ENCODE measurements at places on chromosomes 3 and 15.
A peak's percentile ranks its signal among the peaks of the same experiment; 100 is the strongest.

GRCh38 chr3:61750766-61751165 lies 189.4 kb downstream of the PTPRG start:
- no peak for DNase-seq

GRCh38 chr3:176376531-176376930 lies 820.8 kb downstream of the TBL1XR1 start:
- DNase-seq = peak; percentile 55

- DNase-seq = no peak
Observed at GRCh38 chr3:125470671-125471070, 49.3 kb downstream of the SNX4 start.

- DNase-seq = peak; percentile 69
Observed at GRCh38 chr15:56052395-56053045, 59.1 kb upstream of the NEDD4 start.

DNA sequence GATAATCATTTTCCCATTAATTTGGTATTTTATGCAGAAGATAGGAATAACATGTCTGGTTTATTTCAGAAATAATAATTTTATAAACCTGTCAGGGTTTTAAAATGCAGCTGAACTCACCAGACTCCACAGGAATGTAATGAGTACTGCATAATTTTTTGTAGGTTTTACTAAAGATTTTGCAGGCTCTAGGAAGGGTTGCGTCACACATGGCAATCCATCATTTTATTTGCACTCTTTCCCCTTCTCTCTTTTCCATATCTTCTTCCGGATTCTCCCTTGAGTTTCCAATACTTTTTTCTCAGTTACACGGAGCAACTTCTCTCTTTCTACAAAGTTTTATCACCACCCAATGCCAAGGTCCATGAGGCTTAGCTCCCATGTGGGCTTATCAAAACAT lies 234.7 kb downstream of the NFKBIZ start:
- no peak for DNase-seq

GRCh38 chr3:2567451-2567850 lies 468.8 kb downstream of the CNTN4 start:
- no peak for DNase-seq

- no peak for DNase-seq
Observed at GRCh38 chr15:80203361-80203885, 48.6 kb downstream of the CTXND1 start.

- DNase-seq = no peak
Observed at GRCh38 chr3:180782195-180782984, 103.1 kb upstream of the CCDC39 start.

- no peak for DNase-seq
Observed at GRCh38 chr15:42143356-42143755, 13.1 kb downstream of the PLA2G4F start.

- peak; percentile 51 for DNase-seq
Observed at GRCh38 chr3:161423911-161424522, 52.7 kb upstream of the SPTSSB start.

GRCh38 chr3:171195686-171196085 lies 169.2 kb upstream of the SLC2A2 start:
- no peak for DNase-seq

GRCh38 chr15:31212326-31213080 lies 111.0 kb upstream of the TRPM1 start:
- DNase-seq = no peak

DNA sequence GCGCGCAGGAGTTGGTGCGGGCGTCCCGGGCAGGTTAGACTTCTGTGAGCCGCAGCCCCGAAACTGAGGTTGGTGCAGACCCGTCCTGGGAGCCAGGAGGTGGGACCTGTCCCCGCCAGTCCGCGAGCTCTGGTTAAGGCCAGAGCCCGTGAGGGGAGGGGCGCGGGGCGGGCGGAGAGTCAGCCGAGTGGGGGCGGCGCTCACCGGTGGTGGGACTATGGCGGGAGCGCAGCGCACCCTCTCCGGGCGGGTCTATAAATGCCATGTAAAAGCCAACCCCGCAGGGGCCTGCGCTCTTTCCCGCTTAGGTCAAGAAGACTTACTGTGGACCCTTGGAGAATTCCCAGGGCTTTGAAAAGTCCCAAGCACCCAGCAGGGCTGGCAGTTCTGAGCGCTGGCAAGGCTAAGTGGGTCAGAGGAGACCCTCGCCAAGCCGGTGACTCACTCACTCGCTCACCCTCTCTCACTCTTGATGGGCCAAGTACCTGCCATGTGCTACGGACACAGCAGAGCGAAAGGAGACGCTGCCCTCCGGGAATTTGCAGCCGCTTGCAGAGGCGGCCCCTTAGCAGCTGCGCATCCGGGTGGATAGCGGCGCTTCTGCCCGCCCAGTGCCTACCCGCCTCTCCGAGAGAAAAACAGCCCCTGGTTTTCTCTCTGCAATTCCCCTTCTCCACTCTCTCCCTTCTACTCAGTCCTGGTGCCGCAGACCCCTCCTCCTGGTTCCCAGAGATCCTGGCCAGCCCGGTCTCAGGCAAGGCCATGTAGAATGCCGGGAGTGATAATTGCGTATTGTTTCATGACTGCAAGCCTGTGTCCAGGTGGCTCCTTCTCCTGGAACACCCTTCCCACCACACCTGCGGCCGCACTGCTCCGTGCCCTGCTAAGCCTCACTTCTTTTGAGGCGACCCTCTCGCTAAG lies at the start of gene ALDH1L1:
Gene ALDH1L1, minus strand, starts transcription at position 110 of the 921 bp plus-strand sequence. CDS start 19,607 bp downstream, outside the sequence.
- peak; percentile 68 for DNase-seq

- no peak for DNase-seq
Observed at GRCh38 chr3:112688819-112689218, 47.9 kb upstream of the CCDC80 start.

GRCh38 chr3:126613479-126614188 lies 41.3 kb downstream of the TXNRD3 start:
- DNase-seq = no peak

- no peak for DNase-seq
Observed at GRCh38 chr3:127889976-127890650, 24.9 kb upstream of the KBTBD12 start.

GRCh38 chr15:90173372-90173771 lies 27.8 kb upstream of the SEMA4B start:
- no peak for DNase-seq

- no peak for DNase-seq
Observed at GRCh38 chr3:179286331-179286730, 35.4 kb upstream of the KCNMB3 start.

Data from NCI-H1417 (cell line).